ENCODE measurements at places on chromosomes 12 and 14.

DNA sequence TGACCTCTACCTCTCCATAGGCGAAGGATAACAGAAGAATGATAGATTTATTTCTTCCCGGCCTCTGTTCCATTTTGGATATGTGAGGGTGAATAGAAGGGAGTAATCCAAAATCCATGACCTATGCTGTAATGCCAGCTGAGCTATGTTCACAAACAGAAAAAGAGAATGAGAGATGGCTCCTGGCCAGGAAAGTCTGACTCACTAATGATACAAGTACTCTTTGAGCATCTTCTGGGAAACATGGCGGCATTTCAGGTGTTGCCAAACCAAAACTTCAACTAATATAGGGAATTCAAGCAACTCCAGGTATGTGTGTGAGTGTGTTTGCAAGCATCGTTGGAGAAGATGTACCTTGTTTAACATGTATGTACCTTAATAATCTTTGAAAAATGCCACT is 55.1 kb downstream of the MED13L start:
- peak; percentile 25 for DNase-seq

GRCh38 chr12:27460471-27460978 is 14.0 kb downstream of the SMCO2 start:
- peak; percentile 16 for DNase-seq

DNA sequence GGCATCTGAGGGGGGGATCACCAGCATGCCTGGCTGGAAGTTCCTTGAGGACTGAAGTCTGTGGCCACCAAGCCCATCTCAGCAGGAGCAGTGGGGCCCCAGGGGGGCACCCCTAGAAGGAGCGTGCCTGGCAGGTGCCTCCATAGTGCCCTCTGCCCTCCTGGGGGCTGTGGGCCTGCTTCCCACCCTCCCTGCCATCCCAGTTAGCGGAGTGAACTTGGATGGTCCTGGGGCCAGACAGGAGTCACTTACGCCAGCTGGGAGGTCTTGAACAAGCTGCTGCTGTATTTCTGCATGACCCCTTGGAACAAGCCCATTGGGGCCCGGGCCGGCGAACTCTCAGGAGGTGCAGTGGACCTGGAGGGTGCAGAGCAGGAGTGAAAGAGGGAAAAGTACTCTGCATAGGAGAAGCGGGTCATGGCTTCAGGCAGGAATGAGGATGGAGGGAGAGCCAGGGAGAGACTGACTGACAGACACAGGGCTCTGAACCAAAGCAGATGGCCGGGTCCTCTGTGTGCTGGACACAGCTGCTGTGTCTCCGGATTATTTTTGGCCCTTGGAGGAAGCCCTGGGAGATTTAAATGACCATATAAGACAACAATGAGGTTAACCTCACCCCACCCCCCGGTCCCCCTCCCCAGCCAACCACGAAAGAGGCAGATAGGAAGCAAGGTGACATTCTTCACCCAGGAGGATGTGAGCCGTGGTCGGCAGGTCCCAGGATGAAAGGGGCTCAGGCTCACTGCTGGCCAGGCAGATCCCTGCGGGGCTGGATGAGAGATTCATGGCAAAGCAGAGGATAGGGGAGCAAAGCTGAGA is 19.6 kb downstream of the ASB2 start:
- no peak for DNase-seq

DNA sequence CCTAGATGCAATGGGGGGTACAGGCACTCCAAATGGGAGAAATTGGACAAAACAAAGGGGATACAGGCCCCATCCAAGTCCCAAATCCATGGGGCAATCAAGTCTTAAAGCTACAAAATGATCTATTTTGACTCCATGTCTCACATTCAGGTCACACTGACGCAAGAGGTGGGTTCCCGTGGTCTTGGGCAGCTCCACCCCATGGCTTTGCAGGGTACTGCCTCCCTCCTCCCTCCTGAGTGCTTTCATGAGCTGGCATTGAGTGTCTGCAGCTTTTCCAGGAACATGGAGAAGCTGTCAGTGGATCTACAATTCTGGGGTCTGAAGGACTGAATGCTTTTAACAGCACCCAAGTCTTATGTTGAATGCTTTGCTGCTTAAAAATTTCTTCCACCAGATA is 274.5 kb upstream of the LRIG3 start:
- DNase-seq: no peak

DNA sequence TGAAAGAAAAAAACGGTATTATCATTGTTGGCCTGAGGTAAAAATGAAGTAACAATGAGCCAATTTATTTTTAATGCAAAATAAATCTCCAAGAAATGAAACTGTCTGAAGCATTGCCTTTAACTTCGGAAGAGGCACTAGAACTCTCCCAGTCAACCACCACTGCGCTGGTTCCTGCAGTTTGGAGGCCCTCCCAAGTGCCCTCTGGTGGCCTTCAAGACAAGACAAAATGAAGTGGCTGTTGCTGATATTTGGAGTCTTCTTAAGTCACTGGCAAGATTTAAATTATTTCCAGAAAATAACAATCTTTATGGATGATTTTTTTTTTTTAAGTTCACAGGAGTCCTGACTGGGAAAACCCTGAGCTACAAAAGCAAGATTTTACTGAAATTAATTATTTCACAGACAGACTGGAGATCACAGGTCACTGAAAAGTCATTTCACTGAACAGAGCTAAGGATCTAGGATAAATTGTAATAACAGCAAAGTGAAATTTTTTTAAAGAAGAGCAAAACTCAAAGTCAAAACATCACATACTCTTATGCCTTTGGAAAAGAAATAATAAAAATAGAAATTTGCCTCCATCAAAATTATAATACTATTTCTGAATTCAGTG is 58.2 kb downstream of the DICER1 start:
- DNase-seq: peak; percentile 10

- no peak for DNase-seq
Observed at GRCh38 chr14:79967453-79967852, 243.9 kb downstream of the DIO2 start.

DNA sequence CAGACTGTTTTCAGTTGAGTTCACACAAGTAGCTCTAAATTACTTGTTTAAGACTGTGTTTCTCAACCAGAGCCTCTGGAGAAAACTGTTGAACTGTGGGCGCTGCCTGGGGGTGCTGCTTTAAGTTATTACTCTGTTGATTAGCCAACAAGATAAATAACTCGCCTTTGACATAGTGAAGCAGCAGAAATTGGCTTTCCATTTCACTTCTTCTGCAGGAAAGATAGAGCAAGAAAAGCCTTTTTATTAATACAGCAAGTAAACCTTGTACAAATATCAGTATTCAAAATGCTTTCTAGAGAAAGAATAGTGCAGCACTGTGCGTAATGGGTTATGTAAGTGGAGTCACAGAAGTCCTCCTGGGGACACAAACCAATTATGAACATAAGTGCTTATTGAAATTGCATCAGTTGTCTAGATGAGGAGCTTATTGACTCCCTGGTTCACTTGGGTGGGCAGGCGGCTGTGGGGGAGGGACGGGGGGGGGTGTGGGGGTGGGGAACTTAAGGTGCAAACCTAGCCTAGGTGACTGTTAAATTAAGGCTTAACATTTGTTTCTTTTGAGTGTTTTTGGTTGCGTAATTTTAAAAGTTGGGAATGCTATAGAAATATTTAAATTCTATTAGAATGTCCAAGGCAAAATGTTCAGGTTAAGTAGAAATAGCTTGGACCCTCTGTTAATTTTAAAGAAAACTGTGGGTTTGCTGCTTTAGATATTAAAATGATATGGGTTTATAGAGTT is 6.3 kb downstream of the FRS2 start:
- no peak for DNase-seq

- no peak for DNase-seq
Observed at GRCh38 chr12:13258717-13259119, 62.2 kb downstream of the EMP1 start.

DNA sequence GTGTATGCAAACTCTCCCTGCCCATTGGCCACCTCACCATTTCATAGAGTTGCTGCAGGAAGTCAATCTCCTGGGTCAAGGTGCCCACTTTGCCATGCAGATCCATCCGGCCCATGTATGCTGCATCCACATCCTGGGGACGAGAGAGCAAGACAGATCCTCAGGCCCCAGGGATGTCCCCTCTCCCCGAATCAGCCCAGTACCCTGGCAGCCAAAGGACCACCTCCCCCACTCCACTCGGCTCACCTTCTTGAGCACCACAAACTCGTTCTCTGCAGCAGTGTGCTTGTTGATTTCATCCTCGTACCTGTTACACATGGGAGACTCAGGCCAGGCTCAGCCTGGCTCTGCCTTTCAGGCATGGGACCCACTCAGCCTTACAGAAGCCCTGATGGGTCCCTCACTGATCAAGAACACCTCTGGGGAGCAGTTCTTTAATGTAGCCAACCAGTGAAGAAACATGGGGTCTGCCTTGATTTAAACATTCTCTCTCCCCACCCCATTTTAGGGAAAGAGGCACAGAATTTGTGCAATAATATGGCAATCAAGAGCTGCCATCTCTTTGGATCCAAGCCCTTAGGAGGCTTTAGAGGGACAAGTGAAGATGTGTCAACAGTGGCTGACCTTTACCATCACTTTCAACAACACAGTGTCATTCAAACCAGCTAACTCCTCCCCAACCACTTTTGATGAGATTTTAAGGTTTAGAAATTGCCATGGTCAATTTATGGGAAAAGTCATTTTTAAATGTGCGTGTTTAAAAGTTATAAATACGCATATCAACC is 3.9 kb downstream of the KRT79 start:
- no peak for DNase-seq

- DNase-seq: no peak
Observed at GRCh38 chr12:96206936-96207662, 12.9 kb downstream of the ELK3 start.
